ENCODE measurements at places on chromosomes 3 and 15. TPM values are rescaled to one million over a fixed set of nuclear protein-coding genes. Genes with fewer than 3 reads are reported as not detected.

Gene FRMD5
- 33.5 TPM for total RNA-seq

Gene COLQ
- 14.4 TPM for total RNA-seq

Gene GOLGA6A
- total RNA-seq = not detected

Gene GCSAM
- total RNA-seq = not detected

Gene DCP1A
- 23.8 TPM for total RNA-seq

Gene CEP70
- total RNA-seq = 69.5 TPM

Gene MYZAP
- 0.63 TPM for total RNA-seq

Gene FBXW12
- 2.8 TPM for total RNA-seq

Gene WDR76
- total RNA-seq = 17.2 TPM

Gene PRTG
- 7.2 TPM for total RNA-seq

Gene C3orf20
- 0.31 TPM for total RNA-seq

Gene CISH
- 0.63 TPM for total RNA-seq

Gene BFSP2
- total RNA-seq = 2.5 TPM

Gene STAB1
- 11.9 TPM for total RNA-seq

Gene SAMD7
- total RNA-seq = not detected

Gene OR5K2
- total RNA-seq = not detected

Gene MGA
- 111 TPM for total RNA-seq

Gene GOLIM4
- 33.8 TPM for total RNA-seq

Gene UBE2Q2
- 63.9 TPM for total RNA-seq

Gene CSPG5
- total RNA-seq = 102 TPM

Gene RASGRF1
- total RNA-seq = 8.5 TPM

Gene NOX5
- 0.63 TPM for total RNA-seq

Gene STRA6
- 3.1 TPM for total RNA-seq

Gene CAMK2N2
- total RNA-seq = 3.4 TPM

Gene CHMP2B
- 26.9 TPM for total RNA-seq

Gene SCN11A
- 0.63 TPM for total RNA-seq

Gene GRIP2
- 22.5 TPM for total RNA-seq

Gene GOLGA8J
- total RNA-seq = not detected

Gene SV2B
- total RNA-seq = 34.7 TPM

Gene KPNA4
- total RNA-seq = 38.5 TPM

Gene NR1I2
- 0.63 TPM for total RNA-seq

Measured in parietal lobe (tissue), 2 donors.